ENCODE measurements at places on chromosomes 3 and 15.

DNA sequence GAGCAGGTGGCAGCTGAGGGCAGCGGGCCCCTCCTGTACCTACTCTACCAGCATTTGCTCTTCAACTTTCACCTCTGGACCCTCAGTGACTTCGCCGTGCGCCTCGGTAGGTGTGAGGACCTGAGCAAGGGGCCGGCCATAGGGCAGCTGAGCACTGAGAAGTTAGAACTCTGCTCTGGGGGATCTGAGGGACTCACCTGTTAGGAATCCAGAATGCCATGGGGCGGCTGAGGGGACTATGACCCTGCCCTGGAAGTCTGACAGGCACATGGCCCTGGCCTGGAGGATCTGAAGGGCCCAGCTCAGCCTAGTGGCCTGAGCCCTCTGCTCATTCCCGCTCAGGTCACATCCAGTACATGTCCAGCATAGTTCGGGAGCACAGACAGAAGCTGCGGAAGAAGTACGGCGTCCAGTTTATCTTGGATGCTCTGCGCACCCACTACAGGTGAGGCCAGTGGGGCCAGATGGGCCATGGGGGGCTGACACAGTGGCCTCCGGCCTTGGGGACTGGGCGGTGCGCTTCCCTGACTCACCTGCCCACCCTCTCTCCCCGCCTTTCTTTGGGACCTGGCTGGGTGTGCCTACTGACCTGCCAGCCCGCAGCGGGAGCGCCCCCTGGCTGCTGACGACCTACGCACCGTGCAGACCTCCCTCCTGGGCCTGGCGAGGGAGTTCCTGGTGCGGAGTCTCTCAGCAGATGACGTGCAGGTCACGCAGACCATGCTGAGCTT lies 18.8 kb downstream of the NBEAL2 start:
- peak; percentile 45 for DNase-seq

DNA sequence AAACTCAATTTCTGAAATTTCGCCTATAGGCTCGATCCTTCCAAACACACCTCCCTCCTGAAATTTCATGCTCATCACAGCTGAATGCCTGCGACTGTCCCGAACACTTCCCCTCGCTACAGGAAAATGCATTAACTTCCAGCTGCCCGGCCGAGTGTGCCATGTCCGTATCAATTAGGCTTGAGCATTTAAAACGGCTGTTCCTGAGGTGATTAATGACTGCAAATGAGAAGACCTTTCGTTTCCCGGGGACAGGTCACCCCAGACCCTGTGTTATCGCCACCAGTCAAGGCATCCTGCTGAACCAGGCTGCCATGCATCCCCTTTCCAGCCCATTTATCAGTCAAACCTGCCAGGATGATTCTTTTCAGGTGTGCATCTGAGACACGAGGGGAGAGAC lies 63.3 kb downstream of the THBS1 start:
- no peak for DNase-seq

- DNase-seq = no peak
Measured at GRCh38 chr3:171164067-171164465, 137.5 kb upstream of the SLC2A2 start.

DNA sequence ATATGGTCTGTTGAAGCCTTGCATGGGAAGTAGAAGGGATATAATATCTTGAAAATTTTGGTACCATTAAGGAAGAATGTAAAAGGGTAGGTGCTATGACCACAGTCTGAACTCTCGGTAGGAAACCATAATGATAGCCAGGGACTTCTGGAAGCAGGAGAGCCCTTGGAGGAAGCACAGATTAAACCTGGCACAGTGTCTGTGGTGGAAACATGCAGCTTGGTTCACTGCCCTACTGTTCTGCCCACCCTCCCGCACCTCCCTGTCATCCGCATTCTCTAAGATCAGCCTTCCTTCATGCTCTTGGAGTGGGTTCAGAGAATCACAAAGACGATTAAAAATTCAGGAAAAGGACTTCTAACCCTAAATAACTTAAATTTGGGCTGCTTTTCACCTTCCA lies 20.9 kb downstream of the VPS8 start:
- DNase-seq = no peak

GRCh38 chr15:36617529-36618196 lies 38.2 kb downstream of the CDIN1 start:
- DNase-seq = no peak

- DNase-seq = no peak
Measured at GRCh38 chr15:85027033-85027380, 45.4 kb downstream of the PDE8A start.

DNA sequence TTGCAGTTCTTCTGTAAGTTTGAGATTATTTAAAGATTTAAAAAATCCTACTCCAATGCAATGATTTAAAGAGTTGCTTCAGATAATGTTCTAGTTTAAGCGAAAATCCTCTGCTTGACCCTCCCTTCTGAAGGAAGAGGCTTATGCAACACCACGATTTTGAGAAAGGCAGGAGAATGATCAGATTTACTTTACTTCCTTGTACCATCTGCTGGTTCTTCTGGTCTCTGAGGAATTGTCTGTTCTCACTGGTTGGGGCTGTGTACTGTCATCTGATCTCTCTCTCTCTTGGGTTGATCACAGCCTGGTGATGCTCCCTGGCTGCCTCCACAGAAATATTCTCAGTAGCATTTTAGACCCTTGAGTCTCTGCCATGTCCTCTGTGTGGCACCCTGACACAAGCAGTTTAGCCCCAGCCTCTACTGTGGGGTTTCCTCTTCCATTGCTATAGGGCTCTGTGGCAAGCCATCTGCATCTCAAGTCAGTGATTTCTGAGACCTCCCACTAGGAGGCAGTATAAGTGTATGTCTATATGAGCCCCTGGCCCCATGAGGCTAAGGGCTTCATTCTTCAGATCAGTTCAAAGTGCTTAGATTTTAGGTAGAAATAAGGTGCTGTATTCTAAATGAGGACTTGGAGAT lies 50.8 kb upstream of the PLAAT1 start:
- DNase-seq = peak; percentile 24

- DNase-seq = no peak
Measured at GRCh38 chr3:112802338-112802737, 44.3 kb downstream of the CD200R1L start.

DNA sequence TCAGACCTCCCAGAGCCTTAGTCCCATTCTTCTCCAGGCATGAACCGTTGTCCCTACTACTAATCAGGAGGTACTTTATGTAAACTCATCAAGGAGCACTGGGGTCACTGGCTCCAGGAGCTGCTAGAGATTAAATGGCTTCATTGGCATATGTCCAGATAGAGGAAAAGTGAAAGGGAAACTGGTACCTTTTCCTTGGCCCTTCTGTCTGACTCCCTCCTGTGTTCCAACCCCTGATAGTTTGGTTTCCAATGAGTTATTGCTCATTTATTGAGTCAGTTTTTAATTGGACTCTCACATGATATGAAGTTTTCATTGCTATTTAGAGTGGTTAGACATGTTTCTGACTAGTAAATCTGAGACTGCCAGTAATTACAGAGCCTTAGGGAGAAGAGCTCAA lies 130.5 kb upstream of the BFSP2 start:
- DNase-seq = peak; percentile 7

GRCh38 chr3:125051715-125052581 lies 3.8 kb downstream of the HEG1 start:
- DNase-seq = no peak

DNA sequence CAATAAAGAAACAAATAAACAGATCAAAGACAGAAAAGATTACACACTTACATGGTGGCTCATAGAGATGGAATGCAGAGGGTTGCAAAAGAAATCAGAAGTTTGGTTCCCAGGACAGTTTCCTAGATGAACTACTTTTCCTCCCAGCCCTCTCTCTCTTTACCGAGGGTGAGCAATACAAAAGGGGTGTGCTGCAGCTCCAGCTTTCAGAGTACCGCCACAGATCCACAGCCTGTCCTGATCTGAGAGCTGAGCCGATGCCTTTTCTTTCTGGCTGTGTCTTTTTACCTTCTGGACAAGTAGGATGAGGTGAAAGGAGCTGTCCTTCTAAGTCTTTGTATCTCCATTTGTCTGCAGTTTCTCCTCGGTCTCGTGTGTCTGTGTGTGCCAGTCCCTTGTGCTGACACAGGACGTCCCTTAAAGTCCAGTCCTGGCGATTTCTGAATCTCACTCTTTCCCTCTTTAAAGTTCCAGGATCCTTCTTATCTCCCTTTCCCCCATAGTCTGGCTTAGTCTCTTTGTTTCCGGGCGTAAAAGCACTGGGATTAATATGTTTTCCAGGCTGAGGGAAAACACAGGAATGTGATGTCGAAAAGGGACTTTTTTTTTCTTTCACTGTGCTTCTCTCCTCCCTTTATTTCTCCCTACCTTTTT lies 540 bp downstream of the CCDC80 start:
- no peak for DNase-seq

DNA sequence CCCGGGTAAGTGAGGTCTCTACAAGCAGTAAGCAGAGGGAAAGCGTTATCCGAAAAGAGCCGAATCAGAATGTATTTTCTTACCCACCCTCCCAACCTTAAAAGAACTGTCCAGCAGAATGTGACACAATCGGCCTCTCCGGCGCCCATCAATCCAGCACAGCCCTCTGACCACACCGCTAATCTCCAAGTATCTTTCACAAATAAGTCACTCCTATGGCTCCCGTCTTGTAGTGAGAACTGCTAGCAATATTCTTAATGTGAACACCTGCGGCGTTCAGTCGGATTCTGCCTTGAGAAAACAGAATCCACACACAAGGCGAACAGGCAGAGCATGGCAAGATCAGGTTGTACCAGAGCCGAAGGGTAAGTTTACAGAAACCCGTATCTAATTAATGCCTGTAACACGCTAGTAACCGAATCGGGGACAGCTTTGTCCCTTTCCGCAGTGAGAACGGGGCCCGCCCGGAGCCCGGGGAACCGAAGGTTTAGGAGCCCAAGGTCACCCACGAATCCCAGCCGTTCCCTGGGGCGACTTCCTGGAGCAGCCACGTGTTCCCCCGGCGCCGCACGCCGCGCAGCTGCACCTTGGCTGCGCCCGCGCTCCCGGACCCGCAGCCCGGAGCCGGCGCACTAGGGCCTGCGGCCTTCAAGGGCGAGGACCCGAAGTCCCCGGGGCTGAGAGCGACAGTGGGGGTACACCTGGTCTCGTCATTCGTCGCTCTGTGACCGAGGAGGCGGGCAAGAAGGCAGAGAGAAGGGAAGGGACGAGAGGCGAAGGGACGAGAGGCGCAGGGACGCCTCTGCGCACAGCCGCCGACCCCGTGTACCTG lies 672 bp downstream of the TFRC start:
- DNase-seq = peak; percentile 50

GRCh38 chr15:40097968-40098476 lies 10.7 kb downstream of the BMF start:
- DNase-seq = peak; percentile 30

- DNase-seq = no peak
Measured at GRCh38 chr3:180747805-180748361, 68.6 kb upstream of the CCDC39 start.

DNA sequence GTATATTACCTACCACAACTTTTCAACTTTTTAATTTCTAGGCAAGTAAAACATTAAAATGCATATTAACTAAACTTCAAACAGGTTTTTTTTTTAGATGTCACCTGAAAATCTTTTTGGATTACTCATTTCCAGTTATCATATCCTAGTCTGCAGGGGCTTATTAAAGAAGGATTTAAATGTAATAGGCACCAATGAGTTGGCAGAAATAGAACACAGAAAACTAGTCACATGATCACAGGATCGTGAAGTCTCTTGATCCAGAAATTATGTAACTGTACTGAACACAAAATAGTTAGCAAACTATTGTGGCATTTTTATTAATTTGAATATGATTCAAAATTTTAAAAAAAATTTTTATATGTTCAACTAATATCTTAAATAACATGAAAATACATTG lies 654.4 kb upstream of the NAALADL2 start:
- no peak for DNase-seq

DNA sequence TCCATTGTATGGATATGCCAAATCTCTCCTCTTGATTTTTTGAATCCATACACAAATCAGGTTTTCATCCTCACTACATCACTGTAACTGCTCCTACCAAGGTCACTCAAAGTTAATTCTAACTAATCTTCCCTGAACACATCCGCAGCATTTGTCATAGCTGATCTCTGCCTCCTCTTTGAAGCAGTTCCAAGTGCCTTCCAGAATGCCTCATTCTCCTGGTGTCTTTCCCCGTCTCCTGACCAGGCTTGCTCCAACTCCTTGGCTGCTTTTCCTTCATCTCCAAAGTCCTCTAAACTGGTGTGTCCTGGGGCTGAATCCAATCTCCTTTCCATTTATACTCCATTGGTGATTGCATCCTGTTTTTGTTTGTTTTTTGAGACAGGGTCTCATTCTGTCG lies 26.8 kb downstream of the KLHDC8B start:
- no peak for DNase-seq

GRCh38 chr3:192106543-192106942 lies 620.8 kb downstream of the FGF12 start:
- no peak for DNase-seq

DNA sequence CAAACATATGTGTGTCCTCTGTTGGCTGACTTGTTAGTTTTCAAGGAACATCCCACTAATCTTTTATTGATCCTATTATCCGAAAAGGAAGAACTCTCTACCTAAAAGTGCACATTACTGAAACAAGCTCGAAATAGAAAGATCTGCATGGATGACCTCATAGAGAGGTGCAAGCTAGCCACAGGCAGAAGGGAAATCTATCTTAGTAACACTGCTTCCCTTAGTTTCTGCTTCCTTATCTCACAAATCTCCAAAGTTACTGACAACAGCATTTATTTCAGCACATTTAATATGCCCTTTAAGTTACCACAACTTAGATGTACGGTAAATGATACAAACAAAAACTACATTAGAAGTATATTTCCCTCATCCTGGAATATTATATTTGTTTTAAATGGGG lies 285.1 kb upstream of the CCDC54 start:
- DNase-seq = no peak

DNA sequence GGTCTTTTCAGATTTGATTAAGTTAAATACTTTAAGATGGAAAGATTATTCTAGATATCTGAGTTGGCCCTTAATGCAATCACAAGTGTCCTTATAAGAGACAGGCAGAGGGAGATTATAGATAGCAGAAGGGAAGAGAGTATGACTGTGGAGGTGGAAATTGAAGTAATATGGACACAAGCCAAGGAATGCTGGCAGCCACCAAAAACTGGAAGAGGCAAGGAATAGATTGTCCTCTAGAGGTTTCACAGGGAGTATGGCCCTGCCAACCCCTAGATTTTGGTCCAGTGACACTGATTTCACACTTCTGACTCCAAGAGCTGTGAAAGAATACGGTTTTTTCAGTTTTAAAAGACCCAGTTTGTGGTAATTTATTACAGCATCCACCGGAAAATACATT lies 1498.7 kb upstream of the CADM2 start:
- DNase-seq = no peak

DNA sequence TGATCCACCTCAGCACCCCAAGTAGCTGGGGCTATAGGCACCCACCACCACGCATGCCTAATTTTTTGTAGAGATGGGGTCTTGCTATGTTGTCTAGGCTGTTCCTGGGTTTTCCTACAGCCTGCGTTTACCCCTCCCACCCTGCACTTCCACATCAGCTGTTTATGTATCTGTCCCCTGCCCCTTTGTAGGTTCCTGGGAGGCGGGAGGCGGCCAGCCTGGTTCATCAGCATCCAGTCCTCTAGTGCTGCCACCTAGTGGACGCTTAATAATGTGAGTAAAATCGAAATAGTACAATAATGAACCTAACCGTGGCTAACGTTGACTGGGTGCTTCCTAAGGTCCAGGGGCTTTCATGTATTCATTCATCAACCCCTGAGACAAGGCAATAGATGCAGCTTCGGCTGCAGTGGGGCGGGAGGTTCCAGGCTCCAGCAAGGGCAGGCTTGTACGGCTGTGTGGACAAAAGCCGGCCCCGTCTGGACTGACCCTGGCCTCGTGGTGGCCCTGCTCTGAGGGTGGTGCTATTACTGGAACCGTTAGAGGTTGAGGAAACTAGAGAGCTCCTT lies 1.2 kb upstream of the LCTL start:
- peak; percentile 70 for DNase-seq
